Stimulated activated CD4-positive, alpha-beta T cell treated with anti-CD3 and anti-CD28 coated beads, Interleukin-12 subunit alpha, Interleukin-12 subunit beta, amount 100 ng/mL, for 4 hours (primary cell): ENCODE measurements at places on chromosomes 12 and 14.

GRCh38 chr14:74077401-74077800 lies 6.9 kb downstream of the ALDH6A1 start:
- DNase-seq, result no peak

- DNase-seq, result no peak
Observed at GRCh38 chr12:96176575-96176974, 17.6 kb upstream of the ELK3 start.

GRCh38 chr12:45269412-45269751 lies 53.5 kb downstream of the ANO6 start:
- DNase-seq, result no peak

- no peak for DNase-seq
Observed at GRCh38 chr12:25997201-25997963, 38.9 kb downstream of the RASSF8 start.

GRCh38 chr12:47066278-47067025 lies 13.0 kb upstream of the PCED1B start:
- DNase-seq, result no peak

GRCh38 chr12:123960856-123961255 lies 11.8 kb downstream of the CCDC92 start:
- DNase-seq, result no peak

- DNase-seq, result no peak
Observed at GRCh38 chr12:24121911-24122310, 172.4 kb upstream of the SOX5 start.

GRCh38 chr12:79151956-79152355 lies 287.4 kb downstream of the SYT1 start:
- DNase-seq, result no peak

DNA sequence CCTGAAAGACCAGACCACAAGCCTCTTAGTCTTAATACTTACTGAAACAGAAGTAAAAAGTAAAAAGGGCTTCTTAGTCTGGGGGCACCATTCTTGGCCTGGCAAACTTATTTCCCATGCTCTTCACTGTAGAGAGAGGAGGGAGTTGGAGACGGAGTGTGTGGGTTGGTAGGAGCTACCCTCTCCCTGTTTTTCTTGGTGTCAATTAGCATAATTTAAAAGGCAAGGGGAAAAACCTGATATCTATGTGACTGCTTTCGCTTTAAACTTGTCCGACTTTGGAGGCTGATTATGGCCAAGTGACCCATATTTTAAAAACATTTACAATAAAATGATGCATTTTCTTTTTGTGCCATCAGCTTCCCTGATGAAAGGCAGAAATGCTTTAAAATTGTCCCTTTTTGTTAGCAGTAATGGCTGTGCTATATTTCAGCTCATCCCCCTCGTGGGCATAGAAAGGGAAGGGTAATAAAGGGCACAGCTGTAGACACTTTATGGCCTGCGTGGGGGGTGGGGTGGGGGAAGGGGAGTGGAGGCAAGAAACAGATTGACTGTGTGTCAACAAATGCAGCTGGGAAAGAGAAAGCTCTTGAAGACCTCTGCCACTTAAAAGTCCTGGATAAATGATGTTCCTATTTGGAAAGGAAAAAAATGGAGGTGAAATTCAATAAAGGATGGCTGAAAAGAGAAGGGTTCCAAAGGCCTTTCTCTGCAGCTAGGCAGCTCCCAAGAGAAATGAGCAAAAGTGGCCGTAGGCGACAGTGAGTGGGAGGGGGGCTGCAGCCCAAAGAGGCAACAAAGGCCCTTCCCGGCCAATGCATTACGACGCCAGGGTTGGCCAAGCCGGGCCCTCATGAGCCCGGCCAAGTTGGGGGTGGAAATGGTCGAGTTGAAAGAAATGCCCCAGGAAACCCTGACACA lies 57.5 kb upstream of the TMEM263 start:
- no peak for DNase-seq

DNA sequence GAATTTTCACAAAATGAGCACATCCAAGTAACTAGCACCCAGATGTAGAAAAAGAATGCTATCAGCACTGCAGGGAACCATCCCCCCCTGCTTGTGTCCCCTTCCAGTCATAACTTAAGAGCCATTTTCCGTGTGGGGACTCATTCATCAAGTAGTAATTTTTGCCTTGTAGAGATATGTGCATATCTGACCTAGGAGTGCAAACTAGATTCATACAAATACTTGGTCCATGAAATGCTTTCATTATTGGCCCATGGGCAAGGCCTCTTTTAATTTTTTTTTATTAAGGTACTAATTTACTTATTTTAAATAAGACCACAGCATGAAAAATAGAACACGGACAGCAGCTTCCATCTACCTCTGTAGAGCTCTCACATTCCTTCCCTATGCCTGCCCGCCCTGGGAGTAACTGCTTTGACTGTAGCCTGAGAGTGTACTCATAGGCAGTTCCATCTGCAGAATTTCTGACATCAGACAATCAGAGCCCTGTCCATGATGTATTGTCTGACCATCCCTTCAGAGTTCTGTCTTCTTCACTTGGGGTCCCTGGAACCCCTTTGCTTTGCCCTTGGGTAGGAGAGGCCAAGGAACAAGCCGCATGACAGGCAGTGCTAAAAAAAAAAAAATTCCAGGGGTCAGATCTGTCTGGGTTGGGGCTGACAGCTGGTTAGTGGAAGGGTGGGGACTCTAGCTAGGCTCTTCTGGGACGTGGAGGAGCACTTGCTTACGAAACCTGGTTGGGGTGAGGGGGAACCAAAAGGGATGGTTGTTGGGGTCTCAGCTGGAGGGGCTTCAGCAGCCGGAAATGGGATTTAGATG lies 131.7 kb downstream of the C12orf75 start:
- DNase-seq, result no peak

GRCh38 chr12:15453613-15454012 lies 131.3 kb downstream of the PTPRO start:
- no peak for DNase-seq

DNA sequence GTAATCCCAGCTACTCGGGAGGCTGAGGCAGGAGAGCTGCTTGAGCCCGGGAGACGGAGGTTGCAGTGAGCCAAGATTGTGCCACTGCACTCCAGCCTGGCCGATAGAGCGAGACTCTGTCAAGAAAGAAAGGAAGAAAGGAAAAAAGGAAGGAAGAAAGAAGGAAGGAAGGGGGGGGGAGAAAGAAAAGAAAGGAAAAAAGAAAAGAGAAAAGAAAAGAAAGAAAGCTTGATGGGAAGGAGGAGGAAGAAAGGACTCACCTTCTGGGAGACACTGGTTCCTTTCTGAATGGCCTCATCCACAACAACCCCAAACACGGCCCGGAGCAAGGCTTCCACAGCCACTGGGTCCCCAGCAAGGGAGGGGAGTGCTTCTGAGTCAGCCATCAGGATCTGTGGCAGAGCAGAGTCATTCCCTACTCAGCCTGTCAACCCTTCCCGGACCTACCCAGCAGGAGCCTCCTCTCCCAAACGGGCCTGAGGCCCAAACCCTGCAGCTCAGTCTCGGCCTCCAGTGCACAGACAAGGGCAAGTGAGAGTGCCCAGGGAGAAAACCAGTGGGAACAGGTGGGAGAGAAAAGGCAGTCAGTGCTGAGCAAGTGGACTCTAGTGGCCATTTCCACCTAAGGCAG lies 7.3 kb upstream of the ZNF740 start:
- no peak for DNase-seq

DNA sequence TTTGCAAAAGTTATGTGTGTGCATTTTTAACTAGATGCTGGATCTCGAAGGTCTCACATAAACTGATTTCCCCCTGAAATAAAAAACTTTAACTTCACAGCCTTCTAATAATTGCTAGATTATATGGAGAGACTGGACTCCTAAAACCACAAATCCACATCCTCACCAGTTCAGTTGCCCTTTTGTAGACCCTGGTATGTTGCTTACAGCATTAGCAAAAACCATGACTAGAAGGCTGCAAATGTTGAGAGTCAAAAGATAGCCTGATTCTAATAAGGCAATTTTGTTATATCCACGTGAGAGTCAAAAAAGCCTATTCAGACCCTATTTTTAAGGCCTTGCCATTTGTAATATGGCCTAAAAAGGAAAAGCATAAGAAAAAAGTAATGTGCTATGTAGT lies 37.4 kb downstream of the RASSF8 start:
- no peak for DNase-seq

DNA sequence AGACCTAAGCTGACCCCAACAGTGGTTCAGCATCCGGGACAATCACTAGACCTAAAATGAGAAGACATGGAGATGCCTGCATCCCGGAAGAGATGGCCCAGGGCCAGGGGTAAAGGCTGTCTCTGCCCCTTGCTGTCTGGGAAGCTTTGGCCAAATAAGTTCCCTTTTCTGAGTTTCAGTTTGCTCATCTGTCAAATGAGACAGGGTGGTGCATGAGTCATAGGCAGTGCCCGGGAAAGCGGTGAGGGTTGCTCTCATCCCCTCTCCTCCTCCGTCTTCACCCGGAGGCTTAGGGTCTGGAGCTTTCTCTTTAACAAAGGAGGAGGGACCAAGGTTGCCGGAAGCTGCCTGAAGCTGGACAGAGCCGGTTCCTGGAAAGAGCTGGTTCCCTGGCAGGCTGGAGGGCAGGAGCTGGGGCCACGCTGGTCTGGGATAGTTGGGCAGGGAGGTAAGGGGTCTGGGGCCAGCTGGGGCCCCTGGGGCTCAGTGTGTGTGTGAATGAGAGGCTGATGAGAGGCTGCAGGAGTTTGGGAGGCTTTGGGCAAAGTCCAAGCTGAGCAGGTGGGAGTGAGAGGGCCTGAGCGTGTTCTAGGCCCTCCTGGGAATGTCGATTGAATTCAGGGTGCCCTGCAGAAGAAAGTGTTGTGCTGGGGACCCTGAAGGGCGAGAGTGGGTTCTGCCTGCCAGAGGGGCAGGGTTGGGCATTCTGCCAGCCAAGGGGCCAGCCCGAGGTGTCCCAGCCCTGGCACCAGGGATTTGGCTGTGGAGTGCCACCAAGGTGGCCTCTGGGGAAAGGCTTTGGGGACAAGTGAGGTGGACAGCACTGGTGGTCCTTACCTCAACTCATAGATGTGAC lies at the start of gene SDSL:
Gene SDSL (plus strand): TSS at position 351 of the 856 bp plus-strand sequence. CDS start 5,603 bp downstream, outside the sequence.
- DNase-seq, result no peak

GRCh38 chr14:96705422-96706092 lies 91.6 kb upstream of the VRK1 start:
- no peak for DNase-seq

GRCh38 chr12:4046495-4046840 lies 173.3 kb upstream of the PARP11 start:
- no peak for DNase-seq

DNA sequence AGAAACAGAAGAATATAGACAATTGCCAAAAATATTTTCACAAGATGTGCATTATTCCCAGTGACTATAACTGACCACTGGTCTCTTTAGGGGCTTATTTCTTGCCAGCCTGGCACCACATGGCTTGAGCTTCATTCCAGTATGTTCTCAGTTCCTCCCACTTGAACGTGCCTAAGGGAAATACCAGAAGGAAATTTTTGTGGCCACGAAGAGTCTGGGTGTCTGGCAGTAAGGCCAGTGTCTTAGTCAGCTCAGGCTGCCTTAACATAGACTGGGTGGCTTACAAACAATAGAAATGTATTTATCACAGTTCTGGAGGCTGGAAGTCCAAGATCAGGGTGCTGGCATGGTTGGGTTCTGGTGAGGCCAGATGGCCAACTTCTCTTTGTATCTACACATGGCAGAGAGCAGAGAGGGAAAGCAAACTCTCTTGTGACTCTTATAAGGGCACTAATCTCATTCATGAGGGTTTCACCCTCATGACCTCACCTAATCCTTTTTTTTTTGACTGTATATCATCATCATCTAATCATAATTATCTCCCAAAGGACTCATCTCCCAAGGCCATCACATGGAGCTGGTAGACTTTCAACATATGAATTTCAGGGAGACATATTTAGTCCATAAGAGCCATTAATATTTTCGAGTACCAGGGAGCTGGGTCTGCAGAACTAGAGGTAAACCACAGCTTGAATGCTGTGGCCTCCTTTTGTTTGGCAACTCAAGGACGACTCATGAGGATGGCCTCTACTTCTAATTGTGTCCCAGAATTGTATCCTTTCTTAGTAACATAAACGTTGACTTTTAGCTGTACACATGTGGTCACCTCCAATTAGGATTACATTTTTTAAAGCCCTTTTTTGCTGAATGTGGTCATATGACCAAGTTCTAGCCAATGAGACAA lies 5.1 kb upstream of the SMOC1 start:
- DNase-seq, result no peak

- DNase-seq, result no peak
Observed at GRCh38 chr12:103387385-103387784, 108.4 kb downstream of the C12orf42 start.

GRCh38 chr14:71833476-71833875 lies 98.8 kb upstream of the RGS6 start:
- no peak for DNase-seq
